ENCODE measurements at places on chromosomes 2 and 18.

GRCh38 chr2:929011-929735, 21.5 kb upstream of the SNTG2 start:
- DNase-seq = no peak

DNA sequence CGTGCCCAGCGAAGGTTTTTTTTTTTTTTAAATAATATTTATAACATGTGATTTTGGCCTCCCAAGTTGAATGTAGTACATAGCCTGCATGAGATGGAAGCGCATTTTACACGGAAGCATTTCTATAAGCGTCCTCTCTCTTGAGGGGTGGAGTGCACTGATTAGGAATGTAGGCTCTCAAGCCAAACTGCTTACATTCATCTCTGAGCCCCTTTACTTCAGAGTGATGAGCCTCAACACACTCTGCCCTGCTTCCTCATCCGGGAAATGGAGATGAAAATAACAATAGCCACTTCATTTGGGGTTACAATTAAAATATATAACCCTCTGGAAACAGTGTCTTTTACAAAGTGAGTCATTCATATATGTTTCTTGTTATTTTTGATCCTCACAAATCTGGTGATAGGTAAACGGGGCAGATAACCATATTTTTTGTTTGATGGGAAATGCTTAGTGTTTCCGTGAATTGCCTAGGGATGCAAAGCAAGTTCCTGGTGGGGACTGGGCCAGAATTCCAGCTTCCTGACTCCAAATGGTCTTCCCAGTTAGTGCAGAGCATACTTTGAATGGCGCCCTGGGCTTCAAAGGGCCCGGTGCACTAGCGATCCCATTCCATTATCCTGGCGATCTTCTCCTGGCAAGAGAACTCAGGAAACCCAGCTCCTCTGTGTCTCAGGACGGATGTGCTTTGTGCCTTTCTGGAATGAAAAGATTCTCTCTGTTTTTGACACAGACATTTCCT, 124.3 kb downstream of the PIEZO2 start:
- no peak for DNase-seq

DNA sequence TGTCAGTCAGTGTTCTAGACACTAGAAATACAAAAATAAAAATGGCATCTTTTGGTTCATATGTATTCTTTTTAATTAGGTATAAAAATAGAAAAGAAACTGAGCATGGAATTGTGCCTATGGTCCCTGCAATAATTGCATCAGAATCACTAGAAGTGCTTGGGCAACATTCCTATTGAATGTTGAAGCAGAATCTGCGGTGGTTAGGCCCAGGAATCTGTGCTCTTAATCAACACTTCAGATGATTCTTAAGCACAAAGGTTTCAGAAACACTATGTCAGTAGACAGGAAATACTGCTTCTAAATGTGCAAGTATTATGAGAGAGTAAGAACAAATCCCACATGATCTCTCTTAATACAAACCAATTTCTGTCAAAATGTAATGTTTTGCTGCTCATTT, 20.3 kb upstream of the RBBP8 start:
- DNase-seq = no peak

- DNase-seq = no peak
These were observed 26.4 kb downstream of the RTP5 start for GRCh38 chr2:241895712-241896641.

GRCh38 chr2:156380117-156380645, 47.7 kb upstream of the NR4A2 start:
- DNase-seq = no peak

DNA sequence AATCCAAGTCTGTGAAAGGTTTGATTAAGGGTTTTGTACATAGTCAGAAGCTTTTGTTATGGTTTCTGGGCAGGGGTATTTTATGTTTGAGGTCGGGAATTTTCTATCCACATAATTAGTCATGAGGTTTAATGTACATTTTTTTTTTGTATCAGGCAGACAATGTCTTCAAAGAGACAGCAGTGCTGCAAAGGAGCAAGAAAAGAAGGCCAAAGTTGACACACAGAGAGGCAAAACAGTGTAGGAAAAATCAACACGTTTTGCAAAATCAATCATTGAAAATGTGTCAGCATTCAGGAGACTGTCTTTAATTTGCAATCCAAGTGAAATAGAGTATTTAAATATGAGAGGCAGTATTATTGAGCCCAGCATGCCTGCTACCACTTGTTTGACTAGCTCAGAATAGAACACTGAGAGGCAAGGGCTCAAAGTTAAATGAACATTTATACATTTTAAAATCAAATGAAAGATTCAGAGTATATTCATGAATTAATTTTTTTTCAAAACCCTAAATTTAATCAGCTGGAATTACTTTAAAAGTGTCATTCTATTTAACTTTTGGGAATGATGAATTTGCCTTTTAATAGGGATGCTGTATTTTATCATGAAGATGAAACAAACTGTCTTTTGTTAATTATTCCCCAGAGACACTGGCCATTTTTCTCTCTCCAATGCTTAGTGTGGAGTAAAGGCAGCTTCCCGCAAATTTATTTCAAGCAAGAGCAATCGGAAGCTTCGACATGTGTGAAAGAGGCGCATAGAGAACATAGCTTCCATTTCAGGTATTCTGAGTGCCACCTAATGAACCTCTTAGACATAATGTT, 11.3 kb downstream of the VRK2 start:
- DNase-seq = no peak

DNA sequence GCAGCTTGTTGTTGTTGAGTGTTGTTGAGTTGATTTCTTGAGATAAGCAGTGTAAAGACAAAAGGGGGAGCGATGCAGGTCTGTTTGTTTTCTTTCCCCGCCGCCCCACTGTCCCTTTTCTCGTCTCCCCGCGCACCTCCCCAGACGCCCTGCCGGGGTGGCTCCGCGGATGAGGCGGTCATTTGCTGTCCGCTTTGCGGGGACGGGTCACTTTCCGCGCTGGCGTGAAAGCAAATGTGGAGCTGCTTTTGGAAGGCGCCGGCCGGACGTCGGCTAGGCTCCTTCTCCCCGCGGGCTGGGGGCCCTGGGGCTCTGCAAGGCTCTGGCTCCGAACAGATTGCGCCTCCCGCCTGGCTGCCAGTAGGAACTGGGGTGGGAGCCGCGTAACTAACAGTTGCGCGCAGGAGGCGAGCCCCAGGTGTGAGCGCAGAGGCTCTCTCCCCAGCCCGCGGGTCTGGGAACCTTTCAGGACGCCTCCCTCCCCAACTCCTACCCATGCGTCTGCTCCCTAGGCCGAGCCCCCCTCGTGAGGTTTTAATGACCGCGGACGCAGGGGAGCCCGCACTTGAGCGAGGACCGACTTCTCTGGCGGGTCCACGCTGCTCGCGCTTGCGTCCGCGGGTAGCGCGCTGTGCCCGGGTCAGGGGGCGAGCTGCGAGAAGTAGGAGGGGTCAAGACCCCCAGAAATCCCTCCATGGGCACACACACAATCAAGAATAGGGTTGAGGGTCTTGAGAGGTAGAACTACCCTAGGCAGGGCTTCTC, 146.6 kb downstream of the MEIS1 start:
- no peak for DNase-seq

DNA sequence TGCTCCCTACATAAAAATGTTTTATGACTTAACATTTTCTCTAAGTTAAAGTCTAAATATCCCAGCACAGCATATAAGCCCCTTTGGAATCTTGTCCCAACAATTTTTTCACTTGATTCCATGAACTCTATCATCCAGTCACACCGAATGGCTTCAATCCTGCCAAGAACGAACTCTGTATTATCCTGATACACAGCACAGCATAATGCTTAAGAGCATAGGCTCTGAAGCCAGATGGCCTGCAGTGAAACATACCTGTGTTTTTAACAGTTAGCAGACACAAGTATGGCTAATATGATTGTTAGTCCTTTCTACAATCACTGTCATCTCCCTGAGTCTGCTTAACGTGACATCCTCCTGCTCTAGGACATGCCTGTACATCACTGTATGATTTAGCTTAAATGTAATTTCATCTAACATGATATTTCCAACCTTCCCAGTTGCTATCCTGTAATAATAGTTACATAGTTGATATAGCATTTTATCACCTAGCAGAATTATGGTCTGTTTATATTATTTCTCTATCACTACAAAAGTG, 669.5 kb downstream of the ERBB4 start:
- no peak for DNase-seq

GRCh38 chr2:4693266-4693665, 989.9 kb downstream of the DCDC2C start:
- no peak for DNase-seq

GRCh38 chr2:236236559-236237452, 27.4 kb downstream of the ASB18 start:
- DNase-seq = no peak

DNA sequence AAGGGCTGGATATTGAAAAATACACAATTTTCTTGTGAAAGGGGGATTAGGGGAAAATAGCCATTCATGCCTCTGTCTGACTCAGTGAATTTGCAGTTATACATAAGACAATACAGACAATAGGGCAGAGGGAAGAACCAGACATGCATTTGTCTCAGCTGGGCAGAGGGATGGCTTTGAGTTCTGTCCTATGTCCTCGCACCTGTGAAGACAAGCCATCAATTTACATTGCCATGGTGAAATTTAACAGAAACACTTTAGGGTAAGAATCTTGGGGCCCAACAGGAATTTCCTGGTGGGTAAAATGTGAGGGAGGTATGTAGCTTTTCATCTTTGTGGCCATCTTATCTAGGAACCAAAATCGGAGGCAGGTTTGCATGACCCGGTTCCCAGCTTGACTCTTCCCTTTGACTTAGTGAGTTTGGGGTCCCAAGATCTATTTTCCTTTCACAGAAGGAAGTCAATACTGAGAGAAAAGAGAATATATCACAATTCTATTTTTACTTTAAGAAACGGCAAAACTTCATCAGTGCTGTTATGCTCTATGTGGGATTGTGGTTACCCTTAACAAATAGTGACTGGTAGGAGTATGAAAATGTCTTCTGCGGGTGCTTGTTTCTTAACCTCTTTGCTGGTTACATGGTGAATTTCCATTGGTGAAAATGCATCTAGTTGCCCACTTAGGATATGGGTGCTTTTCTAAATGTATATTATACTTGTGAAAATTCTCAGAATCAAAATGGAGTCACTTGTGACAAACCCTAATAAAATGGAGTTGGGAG, 221.8 kb downstream of the SPP2 start:
- no peak for DNase-seq

DNA sequence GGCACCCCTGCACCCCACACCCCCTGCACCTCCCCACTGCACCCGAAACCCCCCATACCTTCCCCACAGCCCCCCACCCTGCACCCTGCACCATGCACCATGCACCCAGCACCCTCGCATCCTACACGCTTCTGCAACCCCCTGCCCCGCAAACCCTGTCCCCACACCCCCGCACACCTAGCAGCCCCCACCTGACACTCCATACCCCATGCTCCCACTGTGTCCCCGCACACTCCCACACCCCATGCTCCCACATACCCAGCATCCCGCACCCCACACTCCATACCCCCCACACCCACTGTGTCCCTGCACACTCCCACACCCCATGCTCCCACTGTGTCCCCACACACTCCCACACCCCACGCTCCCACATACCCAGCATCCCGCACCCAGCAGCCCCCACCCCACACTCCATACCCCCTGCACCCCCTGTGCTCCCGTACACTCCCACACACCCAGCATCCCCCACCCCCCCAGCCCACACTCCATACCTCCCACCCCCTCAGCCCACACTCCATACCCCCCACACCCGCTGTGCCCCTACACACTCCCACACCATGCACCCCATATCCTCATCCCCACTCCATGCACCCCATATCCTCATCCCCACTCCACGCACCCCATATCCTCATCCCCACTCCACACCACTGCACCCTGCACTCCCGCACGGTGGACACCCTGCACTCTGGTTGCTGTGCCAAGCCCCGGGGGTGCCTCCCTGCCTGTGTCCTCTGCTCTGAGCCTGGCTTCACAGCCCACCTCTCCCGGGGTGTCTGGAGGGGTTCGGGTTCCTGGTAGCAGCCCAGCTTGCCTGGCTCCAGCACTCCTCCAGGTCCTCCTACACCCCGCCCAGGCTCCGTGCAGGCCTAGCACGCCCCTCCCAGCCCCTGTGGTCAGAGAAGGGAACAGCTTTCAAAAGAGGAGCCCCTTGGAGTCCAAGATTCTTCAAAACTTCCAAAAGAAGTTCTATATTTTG, 93.9 kb upstream of the CTDP1 start:
- no peak for DNase-seq

DNA sequence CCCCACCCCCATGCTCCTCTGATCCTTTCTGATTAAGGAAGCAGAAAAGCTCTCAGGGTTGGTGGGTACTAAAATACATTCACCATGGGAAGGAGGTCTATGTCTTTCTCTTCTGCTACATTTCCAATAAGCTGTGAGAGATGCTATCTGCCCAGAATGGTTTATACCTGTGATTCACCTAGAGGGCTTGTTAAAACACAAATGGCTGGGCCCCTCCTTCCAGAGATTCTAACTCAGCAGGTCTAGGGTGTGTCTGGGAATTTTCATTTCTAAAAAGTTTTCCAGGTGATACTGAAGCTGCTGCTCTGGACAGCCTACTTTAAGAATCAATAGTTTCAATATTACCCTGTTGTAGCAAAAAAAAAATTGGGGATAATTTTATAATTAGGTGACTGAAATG, 772.2 kb upstream of the ZEB2 start:
- DNase-seq = no peak

- no peak for DNase-seq
These were observed 3.2 kb downstream of the YPEL5 start for GRCh38 chr2:30149976-30150375.

DNA sequence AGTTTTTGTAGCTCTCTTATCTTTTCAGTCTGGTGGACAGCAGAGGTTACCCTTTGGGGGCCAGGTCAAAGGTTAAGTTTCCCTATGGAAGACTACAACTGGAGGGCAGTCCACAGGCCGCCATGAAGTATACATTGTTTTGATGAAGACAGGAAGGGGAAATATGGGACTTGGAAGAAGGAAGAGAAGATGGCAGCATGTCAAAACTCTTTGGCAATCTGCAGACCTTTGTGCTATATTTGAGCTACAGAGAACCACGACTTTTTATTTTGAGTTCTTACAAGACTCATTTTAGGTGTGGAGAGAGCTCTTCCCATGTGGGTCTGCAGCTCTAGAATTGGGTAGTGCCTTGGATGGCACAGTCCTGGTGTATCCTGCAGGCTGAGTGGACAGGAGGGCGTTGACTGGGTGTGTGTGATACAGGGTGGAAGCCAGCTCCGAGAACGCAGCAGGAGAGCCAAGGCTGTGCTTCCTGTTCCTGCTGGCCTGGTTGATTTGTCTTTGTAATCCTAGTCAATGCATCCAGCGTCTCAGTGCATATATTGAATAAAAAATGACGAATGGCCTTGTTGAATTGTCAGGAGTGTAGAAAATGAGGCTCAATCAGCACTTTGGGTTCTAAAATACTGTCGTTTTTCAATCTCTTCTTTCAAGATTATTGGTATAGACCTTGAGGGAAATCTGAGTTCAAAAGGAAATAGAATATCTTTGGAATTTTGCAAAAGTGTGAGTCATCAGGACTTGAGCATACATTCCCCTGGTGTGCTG, 11.5 kb downstream of the ITGA6 start:
- DNase-seq = no peak

DNA sequence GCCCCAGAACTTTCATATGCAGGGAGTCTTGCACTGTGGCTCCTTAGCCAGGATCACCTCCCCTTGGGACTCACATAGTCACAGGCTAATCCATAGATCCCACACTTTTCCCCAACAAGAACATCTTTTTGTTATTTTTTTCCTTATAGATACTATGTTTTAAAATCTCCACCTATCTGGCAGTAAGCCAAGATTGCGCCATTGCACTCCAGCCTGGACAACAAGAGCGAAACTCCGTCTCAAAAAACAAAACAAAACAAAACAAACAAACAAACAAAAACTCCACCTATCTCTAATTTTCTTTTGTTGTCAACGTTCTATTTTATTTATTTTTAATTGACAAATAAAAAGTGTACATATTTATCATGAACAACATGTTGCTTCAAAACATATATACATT, 141.7 kb downstream of the PDE11A start:
- no peak for DNase-seq

- DNase-seq = no peak
These were observed 291.6 kb downstream of the TNS1 start for GRCh38 chr2:217711188-217711587.
